ENCODE measurements at places on chromosomes 2 and 18.

GRCh38 chr2:233056961-233057605 is 3.1 kb upstream of the INPP5D start:
- no peak for DNase-seq

DNA sequence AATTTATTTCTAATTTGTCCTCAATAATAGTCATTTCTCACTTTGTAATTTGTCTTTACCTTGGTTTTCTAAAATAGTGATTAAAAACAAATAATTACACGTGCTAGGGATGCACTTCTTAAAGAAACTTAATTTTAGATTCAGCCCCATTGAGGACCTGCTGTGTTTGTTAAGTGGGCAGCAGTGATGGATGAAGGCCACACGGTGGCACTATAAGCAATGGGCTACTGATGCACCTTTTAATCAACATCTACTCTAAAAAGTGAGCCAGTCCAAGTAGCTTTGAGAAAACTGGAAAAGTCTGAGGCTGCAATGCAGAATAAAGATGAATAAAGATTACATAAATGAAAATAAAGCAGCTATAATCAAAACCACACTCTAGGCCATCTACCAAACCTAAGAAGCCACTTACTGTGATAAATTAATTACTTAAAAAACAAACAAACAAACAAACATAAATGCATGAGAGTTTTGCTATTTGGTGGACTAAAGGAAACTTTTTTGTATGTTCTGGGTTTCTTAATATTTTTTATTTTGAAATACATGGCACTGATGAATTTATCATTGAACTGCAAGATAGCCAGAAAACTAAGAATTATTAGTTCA is 89.3 kb downstream of the PDE11A start:
- peak; percentile 34 for DNase-seq

- no peak for DNase-seq
Measured at GRCh38 chr2:221467610-221468009, 104.5 kb downstream of the EPHA4 start.

GRCh38 chr2:20618468-20618885 is 32.4 kb downstream of the HS1BP3 start:
- no peak for DNase-seq

DNA sequence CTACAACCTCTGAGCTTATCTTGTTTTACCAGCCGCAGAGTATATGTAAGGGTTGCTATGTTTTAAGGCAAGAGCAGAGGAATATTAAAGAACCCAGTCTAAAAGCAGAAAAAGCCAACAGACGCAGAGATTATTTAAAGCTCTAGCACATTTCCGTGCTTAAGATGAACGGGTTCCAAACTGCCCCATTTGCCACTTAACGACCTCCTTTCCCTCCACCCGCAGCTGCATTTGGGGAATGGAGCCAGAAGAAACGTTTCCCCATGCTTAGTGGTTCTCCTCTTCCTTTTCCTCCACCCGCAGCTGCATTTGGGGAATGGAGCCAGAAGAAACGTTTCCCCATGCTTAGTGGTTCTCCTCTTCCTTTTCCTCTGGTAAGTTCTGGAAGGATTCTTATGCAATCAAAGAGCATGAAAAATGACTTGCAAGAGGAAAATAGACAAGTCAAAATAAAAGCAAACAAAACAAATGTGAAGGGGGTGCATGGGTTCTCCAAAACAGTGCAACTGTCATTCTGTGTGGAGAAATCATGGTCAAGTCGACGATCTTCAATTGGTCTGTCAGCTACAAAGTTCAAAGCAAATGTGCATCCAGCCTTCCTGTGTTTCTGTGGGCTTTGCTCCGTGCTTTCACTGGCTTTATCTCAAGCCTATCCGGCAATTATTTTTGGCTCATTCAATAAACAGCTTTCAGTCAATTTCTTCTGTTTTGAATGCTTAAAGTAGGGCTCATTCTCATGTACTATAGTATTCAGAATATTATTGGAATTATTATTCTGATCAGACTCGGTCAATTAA is 57.8 kb downstream of the DIPK1C start:
- DNase-seq: no peak

GRCh38 chr2:208268156-208268952 is 2.3 kb downstream of the PIKFYVE start:
- DNase-seq: no peak

DNA sequence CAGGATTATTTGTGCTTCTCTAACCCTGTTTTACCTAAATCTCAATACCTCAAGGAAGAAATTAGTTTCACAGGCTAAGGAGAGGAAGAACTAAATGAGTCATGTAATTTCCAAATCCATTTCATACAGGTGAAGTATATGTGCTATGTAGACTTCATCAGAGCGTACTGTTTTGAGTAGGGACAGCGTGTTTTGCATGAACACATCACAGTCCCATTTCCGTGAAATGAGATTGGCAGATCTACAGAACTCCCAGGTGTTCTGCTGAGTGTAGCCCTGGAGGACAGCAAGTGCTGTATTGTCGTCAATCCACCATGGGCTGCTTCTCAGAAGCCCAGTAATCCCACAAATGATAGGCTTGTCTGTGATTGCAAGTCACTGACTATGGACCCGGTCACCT is 97.7 kb downstream of the XRCC5 start:
- DNase-seq: no peak

- no peak for DNase-seq
Measured at GRCh38 chr2:203664029-203664755, 42.2 kb upstream of the CD28 start.

DNA sequence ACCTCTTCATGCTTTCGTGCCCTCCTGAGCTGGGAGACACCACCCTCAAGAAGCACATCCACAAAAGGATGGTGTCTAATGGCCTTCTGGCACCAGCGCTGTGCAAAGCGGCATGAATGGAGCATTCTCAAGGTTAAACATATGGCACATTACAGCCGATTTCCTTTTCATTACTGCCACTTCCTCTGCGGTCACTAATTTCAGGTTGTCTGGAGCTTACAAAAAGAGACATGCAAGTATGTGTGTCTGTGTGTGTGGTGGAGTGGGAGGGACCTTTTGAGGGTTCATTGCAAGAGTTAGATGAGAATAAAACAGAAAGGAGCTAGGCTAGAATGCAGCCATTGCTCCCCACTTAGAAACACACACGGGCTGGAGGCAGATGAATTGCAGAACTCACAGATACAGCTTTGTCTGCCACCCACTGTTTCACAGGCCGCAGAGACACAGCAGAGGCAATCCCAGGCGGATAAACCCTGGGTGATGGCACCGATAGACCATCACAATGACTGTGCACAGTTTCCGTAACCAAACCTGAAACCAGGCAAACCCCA is 76.0 kb downstream of the TGIF1 start:
- no peak for DNase-seq

- DNase-seq: no peak
Measured at GRCh38 chr2:62175728-62176127, 20.2 kb upstream of the B3GNT2 start.

DNA sequence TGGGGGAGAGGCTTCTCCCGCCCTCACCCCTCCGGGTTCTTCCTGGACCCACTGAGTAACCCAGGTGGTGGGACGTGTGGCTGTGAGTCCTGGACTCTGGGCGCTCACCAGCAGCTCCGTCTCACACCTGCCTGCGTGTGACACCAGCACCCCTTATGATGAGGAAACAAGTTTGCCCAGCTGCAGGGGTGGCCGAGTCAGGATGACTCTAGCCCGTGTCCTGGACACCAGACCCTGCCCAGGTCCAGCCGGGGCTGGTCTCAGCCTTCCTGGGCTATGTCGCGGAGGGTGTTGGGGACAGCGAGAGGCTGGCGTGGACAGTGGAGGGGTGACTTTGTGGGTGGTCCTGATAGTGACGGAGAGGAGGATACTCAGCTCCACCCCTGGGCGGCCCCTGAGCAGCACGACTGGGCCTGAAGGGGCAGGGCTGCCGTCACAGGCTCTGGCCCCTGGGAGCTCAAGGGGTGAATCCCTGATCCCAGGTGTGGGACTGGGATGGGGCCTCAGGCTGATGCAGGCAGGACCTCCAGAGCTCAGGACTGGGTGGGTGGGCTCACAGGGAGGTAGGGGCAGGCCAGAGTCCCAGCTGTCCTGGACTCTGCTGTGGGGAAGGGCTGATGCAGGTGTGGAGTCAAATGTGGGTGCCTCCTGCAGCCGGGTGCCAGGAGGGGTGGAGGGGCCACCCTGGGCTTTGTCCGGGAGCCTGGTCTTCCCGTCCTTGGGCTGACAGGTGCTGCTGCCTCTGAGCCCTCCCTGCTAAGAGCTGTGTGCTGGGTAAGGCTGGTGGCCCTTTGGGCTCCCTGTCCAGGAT is 3.7 kb downstream of the GPR35 start:
- no peak for DNase-seq

DNA sequence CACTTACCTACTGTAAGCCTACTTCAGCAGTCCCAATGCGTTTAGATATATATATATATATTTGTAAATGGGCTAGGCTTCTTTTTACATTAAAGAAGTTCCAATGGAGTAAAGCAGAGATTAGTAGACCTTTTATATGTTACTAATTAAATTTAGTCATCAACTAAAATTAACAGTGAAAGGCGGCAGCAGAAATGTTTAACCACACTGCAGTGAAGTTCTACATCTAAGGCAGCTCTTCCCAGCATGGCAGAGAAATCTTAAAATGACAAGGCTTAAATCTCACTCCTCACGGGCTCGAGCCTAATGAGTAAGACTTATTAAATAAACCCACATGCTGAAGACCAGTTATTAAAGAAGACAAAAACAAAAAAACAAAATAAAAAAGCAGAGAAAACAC is 19.1 kb upstream of the KANSL1L start:
- no peak for DNase-seq

GRCh38 chr2:79554899-79555298 is 42.0 kb downstream of the CTNNA2 start:
- DNase-seq: no peak

- no peak for DNase-seq
Measured at GRCh38 chr2:217790195-217790594, 212.6 kb downstream of the TNS1 start.

- DNase-seq: no peak
Measured at GRCh38 chr18:27400001-27400400, 214.9 kb upstream of the CHST9 start.

DNA sequence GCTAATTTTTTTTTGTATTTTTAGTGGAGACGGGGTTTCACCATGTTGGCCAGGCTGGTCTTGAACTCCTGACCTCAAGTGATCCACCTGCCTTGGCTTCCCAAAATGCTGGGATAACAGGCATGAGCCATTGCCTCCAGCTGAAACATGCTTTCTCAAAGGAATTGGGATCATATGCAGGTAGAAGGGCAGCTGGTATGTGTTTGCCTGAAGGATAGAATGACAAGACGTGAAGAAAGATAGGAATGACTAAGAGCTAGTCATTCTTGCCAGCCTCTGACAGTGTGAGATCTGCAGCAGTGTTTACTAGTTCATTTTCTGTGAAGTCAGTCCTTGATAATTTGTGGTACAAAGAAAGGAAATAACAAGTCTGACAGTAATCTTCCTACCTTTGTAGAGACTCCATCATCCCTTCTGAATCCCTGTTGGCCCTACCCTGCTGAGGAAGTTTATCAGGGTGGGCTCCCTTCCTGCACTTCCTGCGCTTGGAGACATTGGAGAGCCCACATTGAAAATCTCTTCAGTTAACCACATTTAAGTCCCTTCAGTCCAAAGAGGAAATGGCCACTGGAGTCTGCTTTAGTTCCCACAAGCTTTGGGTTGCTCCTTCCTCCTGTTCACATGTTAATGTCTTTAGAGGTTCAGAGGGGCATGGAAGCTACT is 14.7 kb downstream of the CFLAR start:
- no peak for DNase-seq

GRCh38 chr2:73110168-73111072 is 2.3 kb downstream of the RAB11FIP5 start:
- no peak for DNase-seq

DNA sequence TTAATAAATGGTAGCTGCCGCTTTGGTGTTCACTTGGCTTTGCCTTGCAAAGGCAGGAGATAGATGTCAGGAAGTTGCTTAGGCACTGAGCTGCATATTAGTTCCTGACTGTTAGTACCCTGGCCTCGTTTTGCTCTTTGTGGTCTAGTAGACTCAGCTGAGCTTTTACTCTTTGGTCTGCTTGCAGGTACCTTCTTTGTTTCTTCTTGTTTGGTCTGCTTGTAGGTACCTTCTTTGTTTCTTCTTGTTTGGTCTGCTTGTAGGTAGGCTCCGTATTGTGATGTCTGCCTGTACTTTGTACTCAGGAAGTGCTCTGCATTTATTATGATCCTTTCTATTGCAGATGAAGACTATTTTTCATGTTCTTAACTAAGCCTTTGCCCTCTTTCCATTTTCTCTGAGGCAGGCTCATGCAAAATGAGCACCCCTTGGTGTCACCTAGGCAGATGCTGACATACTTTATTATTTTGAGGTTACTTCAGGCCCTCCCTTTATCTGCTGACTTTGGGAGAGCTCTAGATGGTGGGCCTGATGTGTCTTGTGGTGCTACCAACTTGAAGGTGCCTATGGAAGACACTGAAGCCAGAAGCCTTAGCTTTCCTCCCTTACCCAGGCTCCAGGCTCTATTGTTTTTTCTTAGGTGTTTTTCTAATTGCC is 6.0 kb downstream of the RPIA start:
- DNase-seq: no peak

GRCh38 chr2:223669453-223670225 is 67.5 kb upstream of the SCG2 start:
- DNase-seq: no peak

DNA sequence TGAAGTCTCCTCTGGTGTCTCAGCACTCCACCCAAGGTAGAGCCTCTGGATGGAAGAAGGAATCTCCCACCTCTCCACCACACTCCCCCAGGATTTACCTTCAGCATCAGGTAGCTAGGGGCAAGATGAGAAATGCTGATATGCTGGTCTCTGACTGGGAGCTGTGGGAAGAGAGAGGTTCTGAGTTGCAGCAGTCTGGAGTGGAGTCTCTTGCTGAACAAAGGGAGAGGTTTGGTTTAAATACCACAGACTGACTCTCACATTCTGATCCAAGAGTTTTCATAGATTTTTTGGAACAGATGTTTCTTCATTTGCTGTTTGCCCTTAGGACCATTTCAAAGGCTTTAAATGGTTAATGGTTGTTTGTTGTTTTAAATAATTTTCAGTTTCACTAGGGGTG is 1.1 kb upstream of the CFLAR start:
- DNase-seq: no peak

GRCh38 chr2:10221976-10222870 is 80.5 kb upstream of the HPCAL1 start:
- DNase-seq: no peak

- no peak for DNase-seq
Measured at GRCh38 chr18:27110319-27110718, 74.8 kb downstream of the CHST9 start.

DNA sequence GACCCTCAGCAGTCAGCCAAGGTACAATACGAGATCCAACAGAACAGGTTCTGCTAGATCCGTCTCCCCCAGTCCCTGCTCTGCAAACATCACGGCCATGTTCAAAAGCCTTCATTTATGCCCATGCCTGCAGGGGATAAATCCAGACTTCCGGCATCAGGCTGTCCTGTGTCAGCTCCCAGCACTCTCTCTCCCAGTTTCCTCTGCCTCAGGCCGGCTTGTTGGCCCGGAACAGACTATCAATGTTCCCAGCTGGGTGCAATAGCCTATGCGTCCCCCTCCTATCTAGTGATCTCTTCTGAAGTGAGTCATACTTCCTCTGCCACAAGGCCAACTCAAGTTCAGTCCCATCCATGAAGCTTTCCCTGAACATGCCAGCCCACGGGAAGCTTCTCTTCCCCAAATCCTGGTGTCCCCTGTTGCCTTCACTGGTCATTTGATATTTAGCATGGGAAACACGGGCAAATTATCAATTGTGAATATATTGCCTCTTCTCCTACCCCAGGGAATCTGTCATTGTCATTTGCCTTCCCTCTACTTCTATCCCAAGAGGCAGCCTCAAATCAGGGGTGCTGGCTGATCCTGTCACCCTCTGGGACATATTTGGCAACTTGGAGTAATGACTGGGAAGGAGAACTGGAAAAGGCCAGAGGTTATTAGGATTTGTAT is 51.1 kb downstream of the CAPN13 start:
- no peak for DNase-seq

GRCh38 chr2:215535125-215535668 is 99.3 kb upstream of the FN1 start:
- no peak for DNase-seq

Measured in HCT116 (cell line).